Activated CD8-positive, alpha-beta T cell treated with anti-CD3 and anti-CD28 coated beads, Interleukin-2, amount 10 ng/mL, durations not matched to agents 7 days and 5 days (primary cell): ENCODE measurements at places on chromosomes 1 and 21.
A peak's percentile ranks its signal among the peaks of the same experiment; 100 is the strongest.

GRCh38 chr21:31618696-31619430, 40.6 kb upstream of the SOD1 start:
- no peak overlapping the region for H3K27ac ChIP-seq
- no peak for DNase-seq
- no peaks in the 10 kb centered on the region for H3K27me3 ChIP-seq
- H3K4me3 ChIP-seq = no peak overlapping the region
- H3K36me3 ChIP-seq = peaks cover 2% of the 10 kb centered on the region

GRCh38 chr1:41902664-41903063, 16.1 kb downstream of the HIVEP3 start:
- no peaks in the 10 kb centered on the region for H3K27me3 ChIP-seq
- DNase-seq = peak; percentile 13
- H3K4me3 ChIP-seq = no peak overlapping the region

- no peaks in the 10 kb centered on the region for H3K36me3 ChIP-seq
- H3K4me1 ChIP-seq = no peaks in the 10 kb centered on the region
- no peak overlapping the region for H3K4me3 ChIP-seq
- no peak for DNase-seq
These were observed 191.8 kb downstream of the ZNF326 start for GRCh38 chr1:90186506-90187322.

- no peaks in the 10 kb centered on the region for H3K36me3 ChIP-seq
- no peak for DNase-seq
- H3K27me3 ChIP-seq = peaks cover 7% of the 10 kb centered on the region
- no peaks in the 10 kb centered on the region for H3K4me1 ChIP-seq
- no peak overlapping the region for H3K27ac ChIP-seq
These were observed 93.4 kb upstream of the F3 start for GRCh38 chr1:94634977-94635416.

GRCh38 chr1:33364565-33364918, 43.6 kb upstream of the A3GALT2 start:
- H3K4me3 ChIP-seq = no peak overlapping the region
- no peaks in the 10 kb centered on the region for H3K36me3 ChIP-seq
- no peak for DNase-seq
- H3K27me3 ChIP-seq = peaks cover 2% of the 10 kb centered on the region
- peaks cover 9% of the 10 kb centered on the region for H3K4me1 ChIP-seq
- H3K27ac ChIP-seq = no peak overlapping the region

GRCh38 chr1:3382326-3383057, 72.0 kb upstream of the ARHGEF16 start:
- H3K4me1 ChIP-seq = no peaks in the 10 kb centered on the region
- DNase-seq = no peak
- H3K4me3 ChIP-seq = no peak overlapping the region

DNA sequence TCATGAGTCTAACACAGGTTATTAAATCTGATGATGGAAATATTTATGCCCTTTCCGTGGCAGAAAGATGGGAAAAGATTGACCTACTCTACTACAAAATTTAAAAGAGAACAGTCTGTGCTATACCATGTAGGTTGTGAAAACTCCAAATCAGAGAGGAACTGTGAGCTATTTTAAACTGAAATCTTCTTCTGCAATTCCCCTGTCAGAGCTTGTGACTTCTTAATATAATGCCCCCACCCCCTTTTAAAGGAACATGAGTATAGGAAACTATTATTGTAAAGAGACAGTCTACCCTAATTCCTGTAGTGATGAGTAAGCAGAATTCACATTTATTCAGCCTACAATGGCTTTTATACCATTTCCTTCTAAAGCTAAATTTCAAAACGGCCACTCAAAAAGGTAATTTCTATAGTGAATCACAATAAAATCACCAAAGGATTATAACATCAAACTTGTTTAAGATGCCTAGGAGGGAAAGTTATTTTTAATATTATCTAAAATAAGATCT, 11.7 kb downstream of the DSCAM start:
- H3K27ac ChIP-seq = no peak overlapping the region
- H3K4me3 ChIP-seq = no peak overlapping the region
- no peaks in the 10 kb centered on the region for H3K27me3 ChIP-seq
- no peak for DNase-seq
- no peaks in the 10 kb centered on the region for H3K4me1 ChIP-seq
